ENCODE measurements at places on chromosomes 3 and 15.
A peak's percentile ranks its signal among the peaks of the same experiment; 100 is the strongest.

DNA sequence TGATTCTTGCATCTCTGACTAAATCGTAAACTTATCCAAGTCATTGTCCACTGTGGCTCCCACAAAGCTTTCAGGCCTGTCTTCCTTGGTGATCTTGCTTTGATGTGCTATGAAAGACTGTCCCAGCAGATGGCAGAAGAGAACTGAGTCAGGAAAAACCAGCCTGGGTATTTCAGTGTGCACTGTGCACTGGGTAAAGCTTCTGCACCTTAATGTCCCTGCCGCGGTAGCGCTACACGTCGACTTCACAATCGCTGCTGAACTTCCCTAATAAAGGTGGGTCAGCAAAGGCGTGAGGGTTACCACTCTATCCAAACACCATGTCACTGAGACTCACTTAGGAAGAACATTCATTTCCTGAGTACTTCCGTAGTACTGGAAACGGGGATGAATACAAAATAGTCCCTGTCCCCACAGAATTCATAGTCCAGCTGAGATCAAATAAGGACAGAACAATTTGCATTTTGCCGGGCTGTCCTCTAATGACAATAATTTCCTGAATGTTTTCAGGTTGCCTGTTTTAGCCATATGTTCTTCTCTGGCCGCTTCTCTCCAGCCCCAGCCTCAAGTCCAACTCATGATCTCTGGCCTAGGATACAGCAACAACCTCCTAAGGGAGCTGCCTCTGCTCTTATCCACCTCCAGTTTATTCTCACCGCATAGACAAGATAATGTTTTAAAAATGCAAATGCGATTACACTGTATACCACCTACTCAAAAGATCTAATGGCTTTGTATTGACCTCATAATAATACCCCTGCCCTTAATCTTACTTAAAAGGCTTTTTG is 83.6 kb upstream of the AKAP13 start:
- DNase-seq = peak; percentile 39

DNA sequence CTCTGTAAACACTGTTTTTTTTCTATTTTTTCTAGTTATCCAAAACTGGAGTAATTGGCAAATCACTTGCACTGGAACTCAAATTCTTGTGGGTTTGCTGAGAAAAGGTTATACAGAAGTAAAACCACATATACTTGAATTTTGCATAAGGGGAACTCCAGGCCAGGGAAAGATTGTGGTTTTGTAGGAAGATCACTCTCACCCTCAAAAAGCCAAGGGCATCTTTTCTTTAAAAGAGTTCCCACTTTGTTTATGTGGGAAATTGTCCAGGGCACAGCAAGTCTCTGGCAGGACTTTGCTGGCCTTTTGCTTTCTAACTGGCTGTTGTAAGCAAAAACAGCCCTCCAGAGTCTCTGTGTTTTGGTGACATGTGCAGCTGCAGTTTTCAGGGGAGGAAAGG is 340.3 kb upstream of the RBMS3 start:
- DNase-seq = peak; percentile 91

GRCh38 chr15:78306176-78306774 is 6.9 kb upstream of the SKIC8 start:
- no peak for DNase-seq

- DNase-seq = peak; percentile 22
These were observed 36.8 kb upstream of the KLHL25 start for GRCh38 chr15:85831415-85832113.

GRCh38 chr3:139117136-139117675 is 72.5 kb upstream of the PRR23C start:
- no peak for DNase-seq

DNA sequence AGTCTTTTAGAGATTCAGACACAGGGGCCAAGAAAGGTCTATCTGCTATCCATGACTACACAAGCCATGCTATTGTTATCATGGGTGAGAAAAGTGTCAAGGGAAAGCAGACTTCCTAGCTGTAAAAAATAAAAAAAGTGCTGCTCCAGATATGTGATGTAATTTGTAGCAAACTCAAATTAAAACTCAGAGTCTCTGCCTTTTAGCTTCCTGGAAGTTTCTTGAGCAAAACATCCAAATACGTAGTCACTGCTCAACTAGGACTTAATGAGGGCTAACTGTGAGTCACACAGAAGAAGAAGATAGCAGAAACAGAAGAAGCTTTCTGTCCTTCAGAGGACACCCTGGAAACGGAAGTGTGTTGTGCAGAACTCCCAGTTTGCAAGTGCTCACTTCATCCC is 393.4 kb upstream of the NR2F2 start:
- DNase-seq = no peak

- DNase-seq = no peak
These were observed 28.5 kb downstream of the EFCAB12 start for GRCh38 chr3:129399895-129400357.

DNA sequence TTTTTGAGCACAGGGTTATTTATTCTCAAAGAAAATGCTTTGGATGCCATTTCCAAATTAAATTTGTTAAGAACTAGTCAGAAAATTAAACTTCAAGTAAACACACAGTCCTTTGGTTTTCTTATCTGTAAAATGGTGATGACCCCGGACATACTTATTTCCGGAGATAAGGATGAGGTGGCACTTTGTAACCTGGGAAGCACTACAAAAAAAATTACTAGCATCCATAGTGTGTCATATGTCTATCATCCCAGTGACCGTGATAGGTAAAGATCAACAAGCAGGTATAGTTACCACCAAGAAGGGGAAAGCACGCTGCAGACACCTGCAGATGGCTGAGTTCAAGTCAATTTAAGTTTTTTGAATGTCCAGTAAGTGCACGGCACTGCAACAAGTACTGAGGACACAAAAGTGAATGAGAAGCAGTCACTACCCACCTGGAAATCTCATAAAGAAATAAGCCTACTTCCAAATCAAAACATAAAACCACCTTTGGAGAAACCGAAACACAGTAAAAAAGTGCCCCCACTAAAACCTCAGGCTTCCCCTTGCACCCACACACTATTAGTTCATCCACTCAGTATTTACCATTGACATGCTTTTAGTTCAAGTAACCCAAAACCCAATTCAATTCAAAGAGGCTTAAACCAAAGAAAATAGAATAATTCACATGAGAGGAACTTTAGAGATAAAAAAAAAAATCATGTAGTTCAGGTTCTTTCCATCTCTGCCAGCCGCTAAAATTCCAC is 24.6 kb downstream of the SEMA5B start:
- DNase-seq = no peak

DNA sequence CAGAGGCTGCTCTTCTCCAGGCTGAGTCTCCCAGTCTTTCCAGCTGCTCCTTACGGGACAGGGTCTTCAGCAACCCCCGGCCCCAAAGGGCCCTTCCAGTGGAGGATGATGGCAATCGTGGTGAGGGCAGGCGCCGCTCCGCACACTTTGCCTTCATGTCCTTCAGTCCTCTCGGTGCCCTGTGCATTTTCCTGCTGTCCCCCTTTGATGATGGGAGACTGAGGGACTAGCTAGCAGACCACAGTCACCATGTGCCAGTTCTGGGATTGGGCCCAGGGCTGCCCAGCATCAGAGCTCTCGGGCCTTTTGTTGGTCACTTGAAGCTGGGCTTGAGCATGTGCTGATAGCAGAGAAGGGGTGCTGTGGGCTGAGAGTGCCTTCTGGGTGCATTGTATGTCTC is 8.8 kb upstream of the TXNRD3 start:
- no peak for DNase-seq

GRCh38 chr3:127938800-127939199 is 23.8 kb downstream of the KBTBD12 start:
- DNase-seq = no peak

GRCh38 chr3:132256989-132257388 is 60.2 kb upstream of the ACP3 start:
- peak; percentile 24 for DNase-seq

GRCh38 chr3:187678726-187679268 is 8.6 kb upstream of the SST start:
- DNase-seq = peak; percentile 53

DNA sequence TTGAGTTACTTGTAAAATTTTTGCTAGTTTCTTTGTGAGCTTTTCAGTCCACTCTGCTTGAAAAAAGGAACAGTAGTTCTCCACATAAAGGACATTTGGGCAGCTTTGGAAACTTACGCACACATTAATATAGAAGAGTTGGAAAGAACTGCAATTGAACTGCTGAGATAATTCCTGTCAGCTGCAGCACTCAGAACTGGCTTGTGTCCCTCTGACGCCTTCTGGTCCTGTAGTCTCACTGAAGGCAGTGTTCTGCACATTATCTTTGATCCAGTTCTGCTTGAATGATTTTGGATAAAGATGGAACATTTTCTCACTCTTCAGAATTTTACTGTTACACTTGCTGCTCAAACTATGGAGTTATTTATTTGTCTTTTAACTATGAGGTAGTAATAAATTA is 901.9 kb downstream of the OTOL1 start:
- no peak for DNase-seq

- no peak for DNase-seq
These were observed 597.8 kb downstream of the FGF12 start for GRCh38 chr3:192129586-192129985.

GRCh38 chr3:120498556-120499346 is 48.0 kb upstream of the FSTL1 start:
- DNase-seq = peak; percentile 92

DNA sequence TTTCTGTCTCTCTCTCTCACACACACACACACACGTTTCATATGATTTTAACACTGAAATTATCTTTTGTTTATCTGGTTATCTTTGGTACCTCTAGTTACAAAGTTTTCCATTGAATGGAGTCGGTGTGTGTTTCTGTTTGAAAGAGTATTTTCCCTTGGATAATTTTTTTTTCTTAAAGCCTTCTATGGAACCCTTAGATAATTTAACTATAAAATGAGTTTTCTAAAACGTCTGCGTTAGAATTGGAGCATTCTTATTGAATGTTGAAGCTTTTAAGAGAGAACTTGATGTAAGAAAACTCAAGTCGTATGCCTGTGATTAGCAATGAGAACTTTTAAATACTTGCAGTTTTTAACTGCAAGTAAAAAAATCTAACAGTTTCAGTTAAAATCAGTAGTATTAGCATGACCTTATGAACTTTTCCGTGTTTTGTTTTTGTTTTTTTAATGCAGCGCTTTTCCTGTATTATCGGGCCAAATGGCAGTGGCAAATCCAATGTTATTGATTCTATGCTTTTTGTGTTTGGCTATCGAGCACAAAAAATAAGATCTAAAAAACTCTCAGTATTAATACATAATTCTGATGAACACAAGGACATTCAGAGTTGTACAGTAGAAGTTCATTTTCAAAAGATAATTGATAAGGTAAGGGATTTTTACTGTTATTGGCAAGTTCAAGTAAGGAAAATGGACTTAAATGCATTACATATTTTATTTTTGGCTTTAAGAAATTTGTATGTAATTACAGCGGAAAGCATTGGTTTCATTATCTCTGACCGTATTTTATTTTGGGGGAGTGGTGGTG is 3.0 kb downstream of the SMC4 start:
- no peak for DNase-seq

DNA sequence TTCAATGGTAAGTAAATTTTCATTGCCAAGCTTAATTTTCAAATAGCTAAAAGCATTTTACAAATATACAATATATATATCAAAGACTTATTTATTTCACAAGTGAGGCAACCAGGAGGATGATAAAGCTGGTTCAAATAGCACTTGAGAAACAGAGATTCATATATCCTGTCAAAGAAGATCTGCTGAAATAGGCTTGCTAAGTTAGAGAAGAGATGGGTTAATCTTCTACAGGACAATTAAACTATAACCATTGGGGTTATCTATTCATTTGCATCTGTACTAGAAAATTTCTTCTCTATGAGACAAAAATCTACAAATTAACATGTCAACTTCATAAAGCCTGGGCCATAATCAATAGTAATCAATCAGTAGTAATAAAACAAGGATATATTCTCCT is 637.7 kb upstream of the UBE2E2 start:
- DNase-seq = no peak

DNA sequence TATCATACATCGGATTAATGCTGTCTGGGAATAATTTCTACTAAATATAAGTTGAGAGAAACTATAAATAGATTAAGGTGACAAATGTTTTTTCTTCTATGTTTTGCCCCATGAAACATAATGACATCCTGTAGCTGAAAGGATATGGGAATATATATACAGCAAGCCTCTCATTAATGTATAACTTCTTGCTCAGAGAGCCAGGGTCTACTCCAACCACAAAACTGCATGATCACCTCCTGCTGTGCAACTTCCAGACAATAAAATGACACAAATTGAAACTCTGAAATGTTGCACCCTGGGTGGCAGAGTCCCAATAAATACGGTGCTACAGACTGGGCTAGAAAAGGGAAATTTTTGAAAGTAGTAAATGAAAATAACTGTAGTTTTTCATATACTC is 571.9 kb upstream of the CBLB start:
- DNase-seq = no peak

DNA sequence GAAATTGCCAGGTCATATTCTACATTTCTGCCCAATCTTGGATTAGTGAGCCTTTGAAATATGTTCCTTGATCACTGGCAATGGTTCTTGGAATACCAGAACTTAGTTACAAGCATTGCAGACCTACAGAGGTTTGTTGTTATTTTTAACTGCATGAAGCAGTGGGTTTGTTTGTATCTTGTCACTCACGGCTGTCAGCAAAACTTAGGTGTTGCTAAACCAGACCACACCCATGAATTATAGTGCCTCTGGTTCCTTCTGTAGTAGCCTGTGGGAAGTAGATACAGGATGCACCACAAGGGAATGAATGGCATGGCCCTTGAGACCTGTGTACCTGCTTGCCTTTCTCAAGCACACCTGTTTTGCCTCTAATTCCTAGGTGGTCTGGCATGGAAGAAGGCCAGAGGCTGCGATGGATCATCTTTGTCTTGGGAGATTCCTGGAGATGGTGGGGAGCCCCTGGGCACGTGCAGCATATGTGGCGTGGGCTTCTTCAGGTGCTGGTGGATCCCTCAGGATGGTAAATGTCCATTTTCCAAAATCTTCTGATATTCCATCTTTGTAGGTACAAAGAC is 138.8 kb downstream of the SNRPN start:
- no peak for DNase-seq

DNA sequence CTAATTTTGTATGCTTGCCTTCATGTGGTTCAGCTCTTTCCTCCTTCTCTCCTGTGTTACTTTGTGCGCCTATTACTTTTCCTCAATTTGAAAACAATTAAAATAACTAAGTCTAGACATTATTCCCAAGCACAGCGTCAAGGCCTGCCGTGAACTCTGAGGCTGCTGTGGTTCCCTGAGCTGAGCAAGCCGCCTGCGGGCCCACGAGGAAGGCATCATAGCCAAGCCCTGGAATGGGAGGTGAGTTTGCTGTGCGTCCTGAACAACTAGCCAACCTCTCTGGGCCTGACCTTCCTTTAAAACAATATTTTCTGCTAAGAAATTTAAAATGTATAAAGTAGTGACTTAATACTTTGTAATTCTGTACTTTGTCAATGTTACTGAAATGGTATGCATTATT is 327.2 kb downstream of the OCA2 start:
- DNase-seq = no peak

DNA sequence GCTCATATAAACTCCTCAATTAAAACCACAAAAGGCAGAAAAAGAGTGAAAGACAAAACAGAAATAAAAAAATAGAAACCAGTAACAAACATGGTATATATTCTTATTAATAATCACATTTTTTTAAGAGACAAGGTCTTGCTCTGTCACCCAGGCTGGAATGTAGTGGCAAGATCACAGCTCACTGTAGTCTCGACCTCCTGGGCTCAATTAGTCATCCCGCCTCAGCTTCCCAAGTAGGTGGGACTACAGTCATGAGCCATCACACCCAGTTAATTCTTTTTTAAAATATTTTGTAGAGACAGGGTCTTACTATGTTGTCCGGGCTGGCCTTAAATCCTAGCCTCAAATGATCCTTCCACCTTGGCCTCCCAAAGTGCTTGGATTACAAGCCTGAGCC is 37.1 kb downstream of the FAM240A start:
- DNase-seq = no peak

GRCh38 chr3:50356553-50356952 is 2.8 kb downstream of the TMEM115 start:
- DNase-seq = no peak

Data from AG09319 (cell line).